Camera-type eye (tissue), 1 donor: ENCODE measurements at places on chromosomes 7 and 10. TPM values are rescaled to one million over a fixed set of nuclear protein-coding genes. Genes with fewer than 3 reads are reported as not detected.

FAM25C gene
- total RNA-seq = not detected

NPY gene
- 3.7 TPM for total RNA-seq

H2BK1 gene
- total RNA-seq = not detected

FAM25A gene
- total RNA-seq = not detected

C10orf143 gene
- 0.71 TPM for total RNA-seq

HIPK2 gene
- total RNA-seq = 51.6 TPM

GTF2IRD2 gene
- 25.9 TPM for total RNA-seq

CPED1 gene
- 82.0 TPM for total RNA-seq

ACSM6 gene
- total RNA-seq = not detected

UNC5B gene
- total RNA-seq = 10.9 TPM

SLC12A9 gene
- 17.0 TPM for total RNA-seq

CCL24 gene
- total RNA-seq = not detected

STEAP1 gene
- 10.2 TPM for total RNA-seq

KLF6 gene
- 67.1 TPM for total RNA-seq
